LHCN-M2 (cell line): ENCODE measurements at places on chromosomes 7 and 10.

DNA sequence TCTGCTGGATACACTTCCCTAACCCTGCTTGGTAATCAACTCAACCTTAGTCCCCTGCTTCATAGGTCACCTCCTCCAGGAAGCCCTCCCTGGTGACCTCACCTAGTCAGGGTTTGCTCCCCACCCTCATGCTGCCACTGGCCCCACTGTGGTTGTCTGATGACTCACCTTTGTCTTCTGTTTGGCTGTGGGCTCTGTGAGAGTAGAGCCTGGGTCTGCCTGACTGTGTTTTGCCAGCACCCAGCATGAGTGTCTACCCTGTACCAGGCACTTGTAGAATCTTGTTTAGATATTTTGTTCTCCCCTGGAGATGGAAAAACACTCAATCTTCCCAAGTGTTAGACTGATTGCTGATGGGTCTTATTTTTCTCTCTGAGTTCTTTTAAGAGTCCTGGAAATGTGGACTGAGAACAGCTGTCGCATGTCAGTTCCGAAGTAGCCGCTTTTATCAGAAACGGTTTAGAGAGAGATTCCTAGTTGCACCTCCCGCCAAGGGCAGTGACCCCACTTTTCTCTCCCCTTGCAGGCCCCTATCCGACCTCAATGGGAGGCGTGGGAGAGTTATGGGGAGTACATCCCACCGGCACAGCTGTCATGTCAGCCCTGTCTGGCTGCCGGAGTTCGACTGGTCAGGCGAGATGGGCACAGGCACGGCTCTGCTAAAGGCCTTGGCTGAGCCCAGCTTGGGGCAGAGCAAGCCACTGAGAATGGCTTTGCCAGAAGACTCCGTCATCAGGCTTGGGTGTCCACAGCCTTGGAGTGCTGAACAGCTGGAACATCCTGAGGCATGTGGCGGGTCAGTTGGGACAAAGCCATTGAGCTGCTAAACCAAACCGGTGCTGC is 134.3 kb downstream of the GRK5 start:
- peak; percentile 63 for DNase-seq

DNA sequence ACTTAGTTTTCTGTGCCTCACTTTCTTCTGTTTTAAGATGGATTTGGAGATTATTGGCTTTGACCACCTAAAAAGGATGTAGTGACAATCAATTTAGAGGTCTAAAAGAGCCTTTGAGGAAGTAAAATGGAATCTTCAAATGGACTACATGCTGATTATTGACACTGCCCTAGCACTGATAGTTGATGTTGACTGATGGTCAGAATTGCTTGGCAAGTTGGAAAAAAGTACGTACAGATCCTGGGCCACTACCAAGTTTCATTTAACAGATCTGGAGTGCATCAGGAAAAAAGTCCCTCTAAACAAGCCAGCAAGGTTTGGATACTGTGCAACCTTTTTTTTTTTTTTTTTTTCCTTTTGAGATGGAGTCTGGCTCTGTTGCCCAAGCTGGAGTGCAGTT is 81.1 kb downstream of the TCF7L2 start:
- DNase-seq = no peak

- no peak for DNase-seq
Measured at GRCh38 chr7:5501465-5501864, 77.8 kb upstream of the TNRC18 start.

- DNase-seq = peak; percentile 85
Measured at GRCh38 chr7:93720106-93720505, 145.6 kb upstream of the CALCR start.

GRCh38 chr10:95841661-95842498 is 65.9 kb upstream of the CC2D2B start:
- peak; percentile 61 for DNase-seq

- no peak for DNase-seq
Measured at GRCh38 chr7:17940951-17941431, 697 bp upstream of the SNX13 start.

DNA sequence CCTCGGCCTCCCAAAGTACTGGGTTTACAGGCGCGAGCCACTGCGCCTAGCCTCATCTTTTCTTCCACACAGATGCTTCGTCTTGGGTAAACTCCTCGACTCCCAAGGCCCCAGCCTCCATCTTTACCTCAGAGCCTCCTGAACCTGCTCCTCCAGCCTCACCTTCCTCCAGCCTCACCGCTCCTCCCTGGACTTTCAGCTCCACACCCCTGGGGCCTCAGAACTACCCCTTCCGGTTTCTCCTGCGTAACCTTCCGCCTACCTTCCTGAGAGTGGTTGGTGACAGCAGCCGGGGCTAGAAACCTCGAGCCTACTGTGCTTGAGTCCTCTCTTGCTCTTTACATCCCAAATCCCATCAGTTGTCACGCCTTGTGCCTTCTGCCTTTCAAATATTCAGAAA is 45.8 kb downstream of the FKBP6 start:
- no peak for DNase-seq

- peak; percentile 99 for DNase-seq
Measured at GRCh38 chr7:2820508-2820934, 23.6 kb downstream of the GNA12 start.

GRCh38 chr10:32972929-32973328 is 14.9 kb upstream of the ITGB1 start:
- DNase-seq = no peak

DNA sequence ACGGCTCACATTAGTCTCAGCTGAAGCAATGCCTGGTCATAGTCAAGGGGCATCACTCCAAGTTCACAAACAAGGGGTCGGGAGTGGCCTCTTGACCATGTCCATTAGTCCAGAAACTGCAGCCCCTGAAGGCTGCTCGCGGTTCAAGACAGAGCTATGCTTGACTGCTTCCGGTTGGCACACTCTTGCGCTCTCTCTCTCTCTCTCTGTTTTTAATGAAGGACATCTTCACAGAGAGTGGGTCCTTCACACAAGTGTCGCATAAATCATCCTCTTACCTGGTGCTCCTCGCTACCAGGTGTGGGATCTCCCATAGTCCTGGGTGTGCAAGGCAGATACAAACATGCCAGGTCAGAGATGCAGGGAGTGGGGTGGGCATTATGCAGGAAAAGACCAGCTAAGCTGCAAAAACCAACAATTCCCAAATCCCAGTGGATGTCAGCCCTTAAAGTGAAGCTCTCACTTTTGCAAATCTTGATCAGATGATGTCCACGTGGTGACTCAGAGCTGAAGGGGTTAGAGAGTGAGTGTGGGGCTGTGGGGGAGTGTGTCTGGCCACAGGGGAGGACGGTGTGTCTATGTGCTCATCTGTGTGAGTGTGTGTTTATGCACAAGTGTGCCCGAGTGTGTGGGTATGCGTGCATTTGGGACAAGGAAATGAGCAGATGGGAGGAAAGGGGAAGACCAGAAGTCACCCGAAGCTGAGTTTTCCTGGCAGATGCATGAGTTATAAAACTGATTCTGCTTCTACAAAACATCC is 83.7 kb upstream of the PPP2R2D start:
- DNase-seq = no peak

DNA sequence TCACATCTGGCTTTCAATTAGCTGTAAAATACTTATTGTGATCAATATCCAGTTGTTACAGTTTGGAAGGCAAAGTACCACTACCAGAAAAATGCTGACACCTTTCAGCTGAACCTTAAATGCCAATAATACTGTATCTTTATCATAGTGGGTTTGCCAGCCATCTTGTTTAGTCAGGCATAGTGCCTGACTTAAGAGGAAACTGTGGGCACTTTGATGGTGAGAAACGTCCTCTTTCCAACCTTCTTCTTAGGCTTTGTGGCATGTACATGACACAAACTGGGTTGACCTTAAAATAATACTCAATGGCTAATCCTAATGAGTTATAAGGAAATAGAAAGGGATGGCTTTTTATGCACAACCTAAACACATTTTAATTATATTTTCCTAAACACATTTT is 52.3 kb upstream of the PRR15 start:
- DNase-seq = no peak

DNA sequence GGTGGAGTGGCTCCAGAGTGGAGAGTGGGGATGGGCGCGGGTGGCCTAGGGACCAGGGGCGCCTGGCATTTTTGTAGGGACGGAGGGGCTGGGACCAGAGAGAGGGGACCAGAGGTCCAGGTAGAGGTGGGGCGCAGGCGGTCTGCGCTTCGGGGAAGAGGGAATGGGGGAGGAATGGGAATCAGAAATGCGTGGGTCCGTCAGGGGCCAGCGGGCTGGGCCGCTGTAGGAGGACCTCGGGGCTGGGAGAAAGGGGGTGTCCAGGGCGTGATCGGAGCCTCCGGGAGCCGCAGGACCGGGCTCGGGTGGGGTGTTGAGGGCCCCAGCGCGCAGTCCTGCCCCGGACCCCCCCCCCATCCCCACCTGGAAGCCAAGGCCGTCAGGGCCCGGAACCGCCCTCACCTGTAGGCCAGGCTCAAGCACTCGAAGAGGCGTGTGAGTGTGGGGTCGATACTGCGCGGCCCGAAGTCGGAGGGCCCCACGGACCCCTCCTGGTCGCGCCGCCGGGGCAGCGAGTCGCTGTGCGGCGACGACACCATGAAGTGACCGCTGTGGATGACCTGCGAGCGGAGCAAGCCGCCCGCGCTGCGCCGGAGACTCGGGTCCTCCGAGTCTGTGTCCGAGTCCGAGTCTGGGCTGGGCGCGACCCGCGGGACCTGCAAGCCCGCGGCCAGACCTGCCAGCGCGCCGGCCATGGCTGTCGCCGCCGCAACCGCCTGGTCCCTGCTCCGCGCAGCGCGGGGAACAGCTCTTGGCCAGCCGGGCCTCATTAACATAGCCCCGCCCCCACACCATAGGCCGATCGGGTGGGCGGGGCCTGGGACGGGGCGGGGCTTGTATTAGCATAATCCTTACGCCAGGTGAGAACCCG is at the start of gene MLXIPL:
Gene MLXIPL (minus strand): TSS at position 725 of the 871 bp plus-strand sequence. CDS start 30 bp downstream, at position 695.
- peak; percentile 29 for DNase-seq
